IMR-90 (cell line): ENCODE measurements at places on chromosomes 2 and 18.

- no peak for DNase-seq
- H3K4me3 ChIP-seq = no peak overlapping the region
- H3K36me3 ChIP-seq = no peaks in the 10 kb centered on the region
- no peak overlapping the region for H3K27ac ChIP-seq
Observed at GRCh38 chr2:37568565-37568964, 102.9 kb downstream of the CDC42EP3 start.

- no peaks in the 10 kb centered on the region for H3K27me3 ChIP-seq
- H3K36me3 ChIP-seq = peaks cover 5% of the 10 kb centered on the region
- DNase-seq = peak; percentile 76
- no peak overlapping the region for H3K27ac ChIP-seq
Observed at GRCh38 chr2:159265171-159265576, 21.3 kb downstream of the WDSUB1 start.

DNA sequence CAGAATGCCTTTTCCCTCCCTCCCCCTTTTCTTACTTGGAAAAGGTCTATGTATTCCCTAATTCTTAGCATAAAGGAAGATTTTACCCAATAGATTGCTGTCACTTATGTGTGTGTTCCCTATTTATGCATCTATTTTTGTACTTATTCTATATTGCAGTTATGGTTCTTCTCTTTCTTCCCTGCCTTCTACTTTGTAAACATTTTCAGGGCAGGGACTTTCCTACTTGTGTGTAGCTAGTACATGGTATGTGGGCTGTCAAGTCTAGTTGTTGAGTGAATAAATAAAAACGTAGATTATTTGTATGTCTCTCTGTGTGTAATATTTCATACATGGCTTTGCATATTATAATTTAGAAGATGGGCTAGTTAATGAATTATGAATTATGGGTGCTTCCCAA, 45.3 kb downstream of the PSMD14 start:
- H3K4me1 ChIP-seq = peaks cover 6% of the 10 kb centered on the region
- no peak overlapping the region for H3K4me3 ChIP-seq
- H3K27ac ChIP-seq = no peak overlapping the region
- no peaks in the 10 kb centered on the region for H3K27me3 ChIP-seq

DNA sequence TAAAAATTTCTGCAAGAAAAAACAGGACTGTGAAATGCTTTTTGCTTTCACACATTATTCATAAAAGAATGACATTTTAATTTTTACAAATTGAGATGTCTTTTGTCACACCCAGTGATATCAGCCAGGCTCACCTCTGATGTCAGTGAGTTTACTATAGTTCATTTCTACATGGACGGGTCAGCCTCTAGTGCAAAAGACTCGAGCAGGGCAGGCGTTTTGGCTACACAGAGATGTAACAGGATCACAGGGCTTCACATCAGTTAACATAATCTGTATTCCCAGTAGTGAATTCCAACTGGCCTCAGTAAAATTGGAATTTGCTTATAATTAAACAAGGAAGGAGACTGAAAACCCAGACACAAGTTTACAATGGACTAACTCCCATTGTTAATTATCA, 275.6 kb upstream of the ZSWIM2 start:
- no peak overlapping the region for H3K27ac ChIP-seq
- no peaks in the 10 kb centered on the region for H3K36me3 ChIP-seq
- DNase-seq = no peak
- no peak overlapping the region for H3K4me3 ChIP-seq

DNA sequence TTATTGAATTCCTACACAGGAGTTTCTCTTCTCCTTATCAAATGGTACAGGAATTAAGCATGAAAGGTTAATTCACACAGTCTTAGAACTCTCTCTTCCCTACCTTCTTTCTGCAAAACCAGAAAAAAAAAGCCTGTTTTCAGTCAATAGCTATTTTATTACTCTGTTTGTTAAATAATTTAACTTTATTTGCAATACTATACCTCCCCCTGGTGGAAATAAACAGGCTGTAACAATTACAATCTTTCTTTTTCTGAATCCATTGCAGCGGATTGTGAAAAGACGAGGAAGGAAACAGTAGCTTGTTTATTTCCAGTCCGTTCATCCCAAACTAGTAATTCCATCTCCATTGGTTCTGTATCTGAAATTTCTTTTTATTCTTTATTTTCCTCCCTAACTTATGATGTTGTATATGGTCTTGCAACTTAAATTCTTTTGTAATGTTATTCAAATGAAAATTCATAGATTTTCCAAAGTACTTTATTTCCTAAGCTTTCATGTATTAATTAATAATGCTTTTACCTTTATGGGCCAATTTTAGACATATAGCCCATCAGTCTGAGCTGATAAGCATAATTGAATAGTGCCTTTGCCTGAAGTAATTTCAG, 165.2 kb downstream of the SH3BP4 start:
- no peaks in the 10 kb centered on the region for H3K36me3 ChIP-seq
- H3K4me3 ChIP-seq = no peak overlapping the region
- DNase-seq = peak; percentile 48
- H3K27me3 ChIP-seq = peaks cover 4% of the 10 kb centered on the region

DNA sequence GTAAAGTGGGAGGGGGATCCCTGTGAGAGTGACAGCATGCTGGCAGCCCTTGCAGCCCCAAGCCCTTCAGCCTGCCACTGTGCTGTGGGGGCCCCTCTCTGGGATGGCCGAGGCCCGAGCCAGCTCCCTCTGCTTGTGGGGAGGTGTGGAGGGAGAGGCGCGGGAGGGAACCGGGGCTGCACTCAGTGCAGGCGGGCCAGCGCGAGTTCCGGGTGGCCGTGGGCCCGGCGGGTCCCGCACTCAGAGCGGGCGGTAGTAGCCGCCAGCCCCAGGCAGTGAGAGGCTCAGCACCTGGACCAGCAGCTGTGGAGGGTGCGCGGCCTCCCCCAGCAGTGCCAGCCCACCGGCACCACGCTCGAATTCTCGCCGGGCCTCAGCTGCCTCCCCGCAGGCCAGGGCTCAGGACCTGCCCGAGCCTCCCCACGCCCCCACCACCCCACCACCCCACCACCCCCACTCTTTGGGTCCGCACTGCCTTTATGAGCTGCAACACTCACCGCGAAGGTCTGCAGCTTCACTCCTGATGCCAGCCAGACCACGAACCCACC, 208.1 kb downstream of the CDH19 start:
- no peaks in the 10 kb centered on the region for H3K36me3 ChIP-seq
- H3K4me3 ChIP-seq = no peak overlapping the region
- DNase-seq = no peak
- H3K4me1 ChIP-seq = no peaks in the 10 kb centered on the region
- no peak overlapping the region for H3K27ac ChIP-seq

DNA sequence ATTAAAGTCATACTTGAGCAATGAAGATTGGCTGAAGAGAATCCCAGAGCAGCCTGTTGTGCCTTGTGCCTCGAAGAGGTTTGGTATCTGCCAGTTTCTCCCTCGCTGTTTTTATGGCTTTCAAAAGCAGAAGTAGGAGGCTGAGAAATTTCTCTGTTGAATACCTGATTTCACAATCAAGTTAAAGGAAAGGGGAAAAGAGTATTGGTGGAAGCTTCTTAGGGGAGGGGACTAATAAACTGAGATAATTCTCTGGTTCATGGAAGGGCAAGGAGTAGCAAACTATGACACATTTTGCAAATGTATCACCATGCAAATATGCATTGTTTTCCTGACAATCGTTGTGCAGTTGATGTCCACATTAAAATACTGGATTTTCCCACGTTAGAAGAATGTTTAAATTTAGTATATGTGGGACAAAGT, at the start of gene IL1B:
TSS of gene IL1B (minus strand) at position 85 of the 423 bp plus-strand sequence. CDS start 550 bp downstream, outside the sequence.
- peaks cover 8% of the 10 kb centered on the region; the same call in 1 of the 2 replicates for H3K4me1 ChIP-seq
- H3K4me3 ChIP-seq = peak within 1 kb of the TSS; percentile 18; the same call in 1 of the 2 replicates
- no peak within 1 kb of the TSS for H3K27ac ChIP-seq
- peak; percentile 81 for DNase-seq
- no peaks in the 10 kb centered on the region for H3K36me3 ChIP-seq

GRCh38 chr2:229921101-229921891, 513 bp downstream of the TRIP12 start:
- H3K36me3 ChIP-seq = peaks cover 9% of the 10 kb centered on the region
- 0 out of 2 replicates have a peak, but pooled peaks cover 2% of the 10 kb centered on the region for H3K4me1 ChIP-seq
- peak overlapping the region; percentile 75 for H3K4me3 ChIP-seq
- H3K27ac ChIP-seq = peak overlapping the region; percentile 92
- DNase-seq = peak; percentile 58

DNA sequence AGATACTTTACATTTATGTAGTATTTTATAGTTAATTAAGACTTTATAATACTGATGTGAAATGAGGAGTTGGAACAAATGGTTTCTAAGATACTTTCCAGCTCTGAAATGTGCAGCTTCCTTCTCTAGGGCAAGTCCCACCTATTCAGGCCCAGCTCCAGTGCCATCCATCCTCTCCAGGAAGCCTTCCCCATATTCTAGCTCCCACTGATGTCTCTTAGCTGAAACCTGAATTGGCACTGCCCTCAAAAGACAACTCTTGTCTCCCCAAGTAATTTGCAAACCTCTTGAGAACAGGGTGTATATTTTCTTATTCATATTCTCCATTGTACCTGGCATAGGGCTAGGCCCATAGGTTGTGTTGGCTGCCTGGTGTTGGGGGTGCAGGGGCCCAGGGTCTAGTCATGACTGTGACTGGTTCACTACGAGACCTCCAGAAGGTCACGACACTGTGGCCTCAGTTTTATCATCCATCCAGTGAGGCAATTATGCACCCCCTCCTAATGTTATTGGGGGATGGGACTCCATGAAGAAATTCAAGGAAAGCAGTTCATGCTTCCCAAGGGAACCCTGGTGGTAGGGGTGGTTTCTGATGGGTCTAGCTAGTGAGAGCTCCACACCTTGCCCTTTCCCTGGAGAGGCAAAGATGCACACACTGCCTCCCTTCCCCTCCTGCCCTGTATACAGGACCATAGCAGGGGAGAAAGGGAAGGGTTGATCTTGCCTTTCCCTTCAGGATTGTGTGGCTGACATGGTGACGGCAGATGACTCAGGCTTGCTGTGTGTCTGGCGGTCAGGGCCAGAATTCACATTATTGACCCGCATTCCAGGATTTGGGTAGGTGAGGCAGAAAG, 2.8 kb downstream of the WDR54 start:
- no peak for DNase-seq
- H3K27me3 ChIP-seq = no peaks in the 10 kb centered on the region
